Cerebellar nuclear complex (tissue), 1 donor: ENCODE measurements at places on chromosomes 5 and 9.

GRCh38 chr9:131379056-131379455, 14.8 kb upstream of the PRRC2B start:
- no peak for DNase-seq

DNA sequence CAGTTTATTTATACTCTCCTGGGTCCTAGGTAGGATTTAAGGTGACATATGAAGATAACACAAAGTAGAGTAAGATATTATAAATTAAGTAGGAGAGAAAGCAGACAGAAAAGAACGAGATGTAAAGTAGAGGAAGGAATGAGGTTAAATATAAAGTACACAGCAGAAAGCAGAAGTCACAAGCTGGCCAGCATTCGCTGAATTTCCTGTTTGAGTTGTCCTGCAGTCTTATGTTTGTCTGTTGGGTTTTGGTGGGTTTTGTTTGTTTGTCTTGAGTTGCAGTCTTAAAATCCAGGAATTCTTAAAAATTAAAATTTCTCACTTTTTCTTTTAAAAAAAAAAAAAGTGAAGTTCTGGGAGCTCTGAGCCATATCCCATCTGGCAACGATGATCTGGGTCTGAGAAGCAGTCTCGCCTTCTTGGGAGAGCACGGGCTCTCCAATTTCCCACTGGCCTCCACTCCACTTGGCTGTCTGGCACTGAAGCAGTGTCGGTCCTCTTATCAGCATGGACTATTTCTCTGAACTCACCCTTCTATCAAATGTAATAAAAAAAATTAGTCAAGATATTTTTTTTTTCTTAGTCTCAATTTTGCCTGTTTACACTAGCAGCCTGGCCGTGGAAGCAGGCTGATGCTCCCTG, 2.0 kb downstream of the S100Z start:
- no peak for DNase-seq

- no peak for DNase-seq
Observed at GRCh38 chr5:107248066-107248695, 422.6 kb downstream of the EFNA5 start.

DNA sequence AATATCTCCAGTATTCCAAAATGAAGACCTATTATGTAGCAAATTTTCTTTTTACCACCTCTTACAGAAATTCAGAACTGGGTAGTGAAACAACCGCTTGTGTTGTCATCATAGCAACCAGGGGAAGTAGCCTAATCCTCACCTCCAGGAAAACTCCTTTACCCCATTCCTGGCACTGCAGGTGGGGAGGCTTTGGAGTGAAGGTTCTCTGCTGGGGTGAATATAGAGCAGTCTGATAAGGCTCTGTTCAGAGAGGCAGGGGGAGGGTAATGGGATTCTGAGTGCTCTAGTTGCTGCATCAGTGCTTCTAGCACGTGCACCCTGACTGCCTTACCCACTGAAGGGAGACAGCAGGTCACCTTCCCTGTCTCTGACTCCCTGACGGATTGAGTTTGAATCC, 116.2 kb downstream of the MAN2A1 start:
- DNase-seq: no peak

DNA sequence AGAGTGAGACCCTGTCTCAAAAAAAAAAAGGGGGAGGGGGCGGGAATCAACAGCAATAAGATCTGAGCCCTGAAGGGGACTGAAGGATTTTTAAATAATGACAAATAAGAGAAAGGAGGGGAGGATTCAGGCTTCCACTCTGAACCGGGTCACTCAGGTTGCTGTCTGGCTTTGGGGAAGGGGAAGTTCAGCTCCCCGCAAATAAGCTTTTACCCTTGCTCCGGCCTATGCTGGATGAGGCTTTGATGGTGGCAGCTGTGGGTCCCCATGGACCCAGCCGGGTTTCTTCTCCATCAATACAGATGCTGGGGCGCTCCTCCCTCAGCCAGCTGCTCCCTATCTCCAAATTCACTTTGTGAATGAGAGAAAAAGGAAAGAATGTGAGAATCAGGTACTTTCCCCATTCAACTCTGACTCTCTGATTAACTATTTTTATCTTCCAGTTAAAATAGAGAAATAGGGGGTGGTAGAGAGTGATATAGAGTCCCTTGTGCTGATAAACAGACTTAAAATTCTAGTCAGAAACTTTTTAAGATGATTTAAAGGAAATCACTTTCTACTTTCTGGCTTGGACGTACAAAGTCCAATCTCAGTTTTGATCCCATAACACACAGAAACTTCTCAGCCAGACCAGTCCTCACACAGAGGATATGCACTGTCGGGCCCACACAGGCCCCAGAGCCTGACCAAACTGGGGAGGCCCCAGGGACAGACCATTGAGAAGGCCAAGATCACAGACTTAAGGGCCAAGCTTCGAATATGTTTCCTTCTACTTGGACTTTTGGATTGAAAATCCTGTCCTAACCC, 39.6 kb downstream of the C5orf15 start:
- DNase-seq: no peak

DNA sequence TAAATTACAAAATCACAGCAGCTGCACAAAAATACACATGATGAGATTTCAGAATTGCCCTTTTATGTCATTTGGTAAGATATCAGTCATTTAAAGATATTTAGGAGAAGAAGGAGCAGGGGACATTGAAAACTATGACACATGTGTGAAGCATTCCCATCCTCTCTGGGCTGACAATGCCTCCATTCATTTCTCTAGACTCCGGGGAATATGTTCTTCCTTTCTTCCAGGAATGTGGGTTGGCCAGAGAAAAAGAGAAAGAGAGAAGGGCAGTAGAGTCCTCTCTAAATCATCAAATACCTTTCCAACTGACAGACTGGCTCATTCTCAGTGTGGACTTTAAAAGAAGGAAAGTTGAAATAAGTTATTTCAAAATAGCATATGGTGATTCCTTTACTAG, 205.6 kb upstream of the ADAMTSL1 start:
- DNase-seq: no peak

DNA sequence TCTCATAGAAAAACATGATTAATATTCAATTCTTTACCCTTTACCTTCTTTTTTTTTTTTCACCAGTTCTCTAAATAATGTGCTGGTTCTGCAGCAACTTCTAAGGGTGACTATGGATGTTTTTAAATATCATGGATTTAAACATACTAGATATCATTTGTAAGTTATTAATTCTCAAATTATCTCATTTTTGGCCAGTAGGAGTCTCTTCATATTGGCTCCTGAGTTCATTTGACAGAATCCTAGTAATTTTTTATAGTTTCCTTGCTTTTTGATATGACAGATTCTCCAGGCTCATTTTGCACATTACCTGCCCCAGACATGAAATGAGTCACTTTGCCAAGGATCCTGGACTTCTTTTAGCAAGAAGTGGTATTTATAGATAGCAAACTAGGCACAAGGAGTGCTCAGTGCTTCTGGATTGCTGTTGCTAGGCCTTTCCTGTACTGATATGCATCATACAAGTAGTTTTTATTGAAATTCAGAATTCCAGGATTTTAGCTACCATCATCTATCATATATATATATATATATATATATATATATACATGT, 201.3 kb upstream of the IL12B start:
- DNase-seq: no peak

GRCh38 chr5:135460246-135461033, 8.3 kb upstream of the TIFAB start:
- no peak for DNase-seq

GRCh38 chr5:122102825-122103224, 24.8 kb upstream of the LOX start:
- no peak for DNase-seq

GRCh38 chr5:124444147-124444775, 302.2 kb downstream of the ZNF608 start:
- DNase-seq: no peak

- DNase-seq: no peak
Observed at GRCh38 chr9:126877418-126877817, 17.0 kb downstream of the ZBTB34 start.

GRCh38 chr5:75885321-75885720, 168.1 kb upstream of the POC5 start:
- no peak for DNase-seq

- no peak for DNase-seq
Observed at GRCh38 chr5:61617039-61617438, 285.0 kb downstream of the ZSWIM6 start.

GRCh38 chr5:31537851-31538250, 5.8 kb downstream of the C5orf22 start:
- no peak for DNase-seq

- no peak for DNase-seq
Observed at GRCh38 chr9:110580850-110581249, 1.3 kb upstream of the SVEP1 start.

- DNase-seq: no peak
Observed at GRCh38 chr5:37197340-37198050, 51.7 kb downstream of the CPLANE1 start.

GRCh38 chr9:72592502-72593403, 71.3 kb downstream of the TMC1 start:
- peak; percentile 42 for DNase-seq

DNA sequence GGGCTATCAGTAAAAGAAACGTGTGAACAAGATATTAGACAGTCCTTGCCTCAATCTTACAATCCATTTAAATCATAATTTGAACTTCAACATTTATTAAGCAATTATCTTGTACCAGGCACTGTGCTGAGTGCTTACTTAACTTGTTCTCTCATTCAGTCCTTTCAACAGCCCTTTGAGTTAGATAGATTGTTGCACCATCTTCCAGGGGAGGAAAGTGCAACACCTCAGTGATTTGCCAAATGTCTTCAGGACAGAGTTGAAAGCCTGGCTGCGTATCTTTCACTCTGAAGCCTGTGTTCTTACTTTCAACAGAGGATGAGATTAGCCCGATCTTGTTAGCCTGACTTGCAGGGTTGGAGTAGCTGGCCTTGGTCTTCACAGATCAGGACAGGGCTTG, 34.2 kb upstream of the SUB1 start:
- DNase-seq: no peak

- DNase-seq: no peak
Observed at GRCh38 chr9:94865582-94866452, 139.3 kb downstream of the AOPEP start.

GRCh38 chr9:103990311-103990710, 103.8 kb upstream of the SMC2 start:
- no peak for DNase-seq

DNA sequence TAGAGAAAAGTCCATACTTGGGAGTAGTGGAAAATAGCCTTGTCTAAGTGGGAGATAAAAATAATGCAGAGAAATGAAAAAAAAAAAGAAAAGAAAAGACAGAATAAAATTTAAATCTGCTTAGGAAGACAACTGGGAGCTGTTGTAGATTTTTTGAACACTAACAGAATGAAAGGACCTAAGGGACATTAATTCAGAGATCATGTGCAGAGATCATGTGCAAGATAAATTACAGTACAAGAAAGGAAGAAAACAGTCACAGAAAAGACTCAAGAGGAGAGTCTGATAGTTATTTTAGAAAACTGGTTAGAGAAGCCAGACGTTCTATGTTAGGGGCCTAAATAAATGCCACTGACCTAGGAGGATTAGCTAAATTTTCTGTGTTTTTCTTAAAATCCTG, 1226.8 kb upstream of the NUDT12 start:
- no peak for DNase-seq

- no peak for DNase-seq
Observed at GRCh38 chr5:33235304-33235703, 205.5 kb upstream of the TARS1 start.

- DNase-seq: no peak
Observed at GRCh38 chr9:136992819-136993369, 672 bp downstream of the PAXX start.

GRCh38 chr5:134982230-134982629, 14.5 kb downstream of the CATSPER3 start:
- no peak for DNase-seq

DNA sequence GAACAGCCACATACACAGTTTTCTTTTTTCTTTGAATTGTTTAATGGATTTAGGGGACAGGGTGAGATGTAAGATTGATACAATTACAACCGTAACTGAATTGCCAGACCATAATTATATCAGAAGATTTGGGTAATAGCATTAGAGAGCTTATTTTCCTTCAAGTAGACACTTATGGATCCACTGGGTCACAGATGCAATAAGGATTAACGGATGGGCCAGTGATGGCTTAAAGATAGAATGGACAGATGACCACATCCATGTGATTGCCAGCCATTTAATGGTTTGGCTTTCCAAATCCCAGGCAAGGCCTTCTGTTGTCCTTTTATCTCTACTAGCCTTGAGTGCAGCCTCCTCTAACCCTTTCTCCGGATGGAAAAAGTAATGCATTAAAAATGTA, 94.7 kb upstream of the NUDT12 start:
- DNase-seq: no peak

DNA sequence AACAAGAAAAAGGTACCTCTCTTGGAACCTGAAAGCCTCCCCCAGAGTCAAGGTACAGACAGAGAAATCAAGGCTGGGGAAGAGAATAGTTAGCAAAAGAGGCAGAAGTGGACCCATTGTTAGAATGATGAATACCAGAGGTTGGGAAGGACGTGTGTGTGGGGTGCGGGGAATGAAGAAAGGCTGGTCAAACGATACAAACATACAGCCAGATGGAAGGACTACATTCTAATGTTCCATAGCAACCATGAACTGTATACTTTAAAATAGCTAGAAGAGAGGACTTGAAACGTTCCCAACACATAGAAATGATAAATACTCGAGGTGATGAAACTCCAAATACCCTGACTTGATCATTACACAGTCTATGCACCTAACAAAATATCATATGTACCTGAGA, 7.1 kb downstream of the CCDC69 start:
- no peak for DNase-seq

DNA sequence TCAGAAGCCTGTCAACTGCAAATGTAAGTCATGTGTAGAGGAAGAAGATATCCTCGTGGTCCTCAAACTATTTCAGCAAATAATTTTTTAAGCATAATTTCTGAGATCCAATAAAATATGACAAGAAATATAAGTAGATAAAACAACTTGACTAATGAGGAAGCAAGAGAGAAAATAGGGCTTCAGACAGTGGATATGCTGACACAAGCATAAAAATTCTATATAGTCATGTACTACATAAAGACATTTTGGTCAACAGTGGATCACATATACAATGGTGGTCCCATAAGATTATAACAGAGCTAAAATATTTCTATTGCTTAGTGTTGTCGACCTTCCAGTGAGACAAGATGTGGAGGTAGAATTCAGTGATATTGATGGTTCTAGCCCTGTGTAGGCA, 42.2 kb upstream of the IZUMO3 start:
- no peak for DNase-seq

- no peak for DNase-seq
Observed at GRCh38 chr5:7638456-7638855, 212.5 kb downstream of the CFAP90 start.

GRCh38 chr9:109857336-109857735, 77.3 kb downstream of the PALM2AKAP2 start:
- no peak for DNase-seq
